ENCODE measurements at places on chromosomes 5 and 9.

DNA sequence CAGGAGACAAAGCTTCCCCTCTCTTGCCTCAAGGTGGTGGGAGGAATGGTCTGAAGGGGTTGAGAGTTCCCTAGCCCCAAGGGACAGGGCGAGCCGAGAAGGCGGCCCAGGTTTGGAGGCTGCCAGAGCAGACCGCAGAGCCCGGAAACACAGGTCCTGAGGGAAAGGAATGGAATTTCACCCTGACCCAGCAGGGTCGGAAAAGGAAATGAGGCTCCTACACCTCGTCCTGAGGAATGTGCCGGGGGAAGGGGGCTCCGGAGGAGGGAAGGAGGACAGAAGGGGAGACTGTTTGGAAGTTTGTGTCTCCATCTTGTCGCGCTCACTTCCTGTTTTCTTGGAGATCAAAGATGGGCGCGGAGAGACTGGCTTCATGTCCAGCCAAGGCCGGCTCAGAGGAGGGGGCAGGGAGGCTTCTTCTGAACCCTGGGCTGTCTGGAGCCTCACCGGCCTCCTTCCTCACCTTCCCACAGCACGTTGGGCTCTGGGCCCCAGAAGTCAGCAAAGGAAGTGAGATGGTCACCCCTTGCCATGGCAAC is 9.6 kb downstream of the ENG start:
- no peak for DNase-seq

DNA sequence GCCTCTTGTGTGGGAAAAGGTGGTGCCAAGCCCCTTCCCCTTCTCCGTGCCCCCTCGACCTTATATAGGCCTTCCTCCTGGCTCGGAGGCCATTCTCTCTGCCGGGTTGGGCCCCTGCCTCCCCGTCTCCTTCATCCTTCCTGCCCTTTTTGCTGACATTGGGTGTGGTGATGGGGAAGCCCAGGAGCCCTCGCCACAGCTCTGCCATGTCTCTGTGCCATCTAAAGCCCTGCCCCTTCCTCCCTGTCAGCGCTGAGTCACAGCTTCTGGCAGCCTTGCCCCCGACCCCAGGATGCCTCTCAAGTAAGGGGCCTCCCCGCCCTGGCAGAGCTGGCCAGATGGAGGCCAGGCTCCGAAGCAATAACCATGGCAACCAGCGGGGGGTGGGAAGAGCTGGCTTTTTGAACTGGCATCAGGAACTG is 30.4 kb downstream of the JADE2 start:
- peak; percentile 98 for DNase-seq

- DNase-seq = peak; percentile 74
Measured at GRCh38 chr9:21395778-21396717, 10.8 kb upstream of the IFNA2 start.

DNA sequence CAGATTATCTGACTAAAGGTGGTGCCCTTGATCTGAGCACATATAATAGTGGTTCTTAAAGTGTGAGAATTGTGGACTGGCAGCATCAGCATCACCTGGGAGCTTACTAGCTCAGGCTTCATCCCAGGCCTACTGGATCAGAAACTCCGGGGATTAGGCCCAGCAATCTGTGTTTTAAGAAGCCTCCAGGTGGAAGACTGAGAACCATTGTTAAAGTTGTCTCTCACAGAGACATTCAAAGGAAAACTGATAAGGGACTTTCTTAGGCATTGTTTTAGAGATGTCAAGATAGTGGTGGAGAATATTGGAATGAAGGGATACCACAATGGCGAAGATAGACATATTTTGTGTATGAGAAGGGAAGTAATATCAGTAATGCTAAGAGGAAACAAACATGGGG is 59.5 kb downstream of the STX17 start:
- no peak for DNase-seq

- DNase-seq = peak; percentile 1
Measured at GRCh38 chr9:136090768-136091581, 4.1 kb downstream of the NACC2 start.

GRCh38 chr5:79202076-79202475 is 33.9 kb upstream of the JMY start:
- no peak for DNase-seq

Measured in activated CD8-positive, alpha-beta T cell treated with anti-CD3 and anti-CD28 coated beads for 36 hours (primary cell).